ENCODE measurements at places on chromosomes 6 and 20.

DNA sequence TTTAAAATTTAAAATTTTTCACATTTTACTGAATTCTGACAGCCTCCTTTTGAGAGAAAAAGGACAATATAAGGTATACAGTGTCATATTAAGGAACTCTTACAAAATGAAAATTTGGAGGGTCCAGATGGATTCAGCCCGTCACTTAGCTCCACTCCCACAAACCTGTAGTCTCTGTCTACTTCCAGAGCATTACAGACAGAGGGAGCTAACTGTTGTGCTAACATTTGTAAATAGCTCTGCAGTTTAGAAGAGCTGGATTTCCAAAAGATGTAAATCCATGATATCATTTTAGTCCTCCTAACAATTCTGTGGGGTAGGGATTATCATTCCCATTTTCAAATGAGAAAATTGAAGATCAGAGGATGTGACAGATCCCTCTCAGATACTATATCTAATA lies 16.1 kb upstream of the SERINC3 start:
- DNase-seq: no peak

DNA sequence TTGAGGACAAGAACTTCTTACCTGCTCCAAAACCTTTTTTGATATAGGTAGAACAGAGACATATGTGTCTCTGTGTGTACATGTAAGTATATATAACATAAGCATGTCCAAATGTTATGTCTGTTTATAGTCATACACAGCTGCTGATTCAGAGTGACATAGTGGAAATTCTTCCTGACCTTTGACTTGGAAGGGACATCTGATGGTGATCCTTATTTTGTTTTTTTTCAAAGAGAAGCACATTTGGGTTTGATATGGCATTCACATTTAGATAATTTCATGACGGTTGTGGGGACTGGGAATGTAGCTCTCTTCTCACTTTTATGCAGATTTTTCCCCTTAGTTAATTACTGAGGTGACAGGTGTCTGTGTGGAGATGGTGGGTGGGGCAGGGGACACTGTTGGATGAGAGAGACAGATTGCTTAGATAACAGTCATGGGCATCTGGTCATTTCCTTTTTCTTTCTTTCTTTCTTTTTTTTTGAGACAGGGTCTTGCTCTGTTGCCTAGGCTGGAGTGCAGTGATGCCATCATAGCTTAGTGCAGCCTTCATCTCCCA lies 39.0 kb downstream of the FARS2 start:
- DNase-seq: no peak

- peak; percentile 75 for DNase-seq
These were observed 3.8 kb upstream of the E2F1 start for GRCh38 chr20:33689973-33690372.

DNA sequence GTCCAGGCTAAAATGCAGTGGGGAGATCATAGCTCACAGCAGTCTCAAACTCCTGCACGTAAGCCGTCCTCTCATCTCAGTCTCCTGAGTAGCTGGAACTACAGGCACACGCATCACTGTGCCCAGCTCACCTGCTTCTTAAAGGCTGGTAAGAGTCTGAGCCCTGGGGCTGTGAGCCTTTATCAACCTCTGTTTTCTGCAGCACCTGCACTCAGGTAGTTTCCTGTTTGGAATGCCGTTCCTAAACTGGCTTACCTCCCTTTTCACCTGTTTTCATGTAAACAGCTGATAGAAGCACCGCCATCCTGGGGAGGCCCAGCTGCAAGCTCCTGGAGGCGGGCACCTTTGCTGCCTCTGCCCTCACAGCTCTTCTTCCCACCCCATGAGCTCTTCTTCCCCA lies 45.4 kb downstream of the SLC24A3 start:
- DNase-seq: no peak

DNA sequence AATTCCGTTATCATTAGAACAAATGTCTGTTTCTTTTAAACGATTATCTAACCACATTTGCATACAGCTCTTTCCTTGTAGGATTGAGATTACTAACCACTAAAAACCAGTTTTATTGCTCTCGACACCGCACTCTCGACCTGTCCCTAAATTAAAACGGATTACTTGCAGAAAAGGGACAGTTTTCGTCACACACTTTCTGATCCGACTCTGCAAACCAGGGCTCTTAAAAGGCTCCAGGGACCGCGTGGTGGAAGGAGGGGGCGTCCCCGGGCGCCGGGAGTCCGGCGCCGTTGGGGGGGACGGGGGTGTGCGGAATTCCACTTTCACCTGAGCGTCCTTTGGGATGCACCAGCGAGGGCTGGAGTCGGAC lies 731 bp downstream of the MAK start:
- DNase-seq: no peak

DNA sequence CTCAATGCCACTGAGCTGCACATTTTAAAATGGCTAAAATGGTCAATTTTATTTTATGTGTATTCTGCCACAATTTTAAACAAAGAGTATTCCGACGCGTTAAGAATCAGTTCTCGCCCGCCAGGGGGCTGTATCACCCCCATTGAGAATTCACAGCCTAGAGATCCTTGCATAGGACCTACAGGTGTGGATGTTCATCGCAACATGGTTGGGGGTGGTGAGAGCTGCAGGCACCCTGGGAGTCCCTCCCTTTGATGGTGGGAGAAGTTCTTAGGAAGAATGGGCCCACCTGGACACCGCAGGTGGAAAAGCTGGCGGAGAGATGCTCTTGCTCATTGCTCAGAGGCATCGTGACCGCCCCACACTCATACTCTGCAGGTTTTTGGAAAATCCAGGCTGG lies 63.5 kb downstream of the SLC2A10 start:
- DNase-seq: no peak

GRCh38 chr20:10793766-10794165 lies 120.0 kb upstream of the JAG1 start:
- DNase-seq: no peak

- DNase-seq: no peak
These were observed 138.4 kb downstream of the EYA2 start for GRCh38 chr20:47032933-47033578.

- DNase-seq: no peak
These were observed 93.6 kb downstream of the TMEM242 start for GRCh38 chr6:157229713-157230112.

DNA sequence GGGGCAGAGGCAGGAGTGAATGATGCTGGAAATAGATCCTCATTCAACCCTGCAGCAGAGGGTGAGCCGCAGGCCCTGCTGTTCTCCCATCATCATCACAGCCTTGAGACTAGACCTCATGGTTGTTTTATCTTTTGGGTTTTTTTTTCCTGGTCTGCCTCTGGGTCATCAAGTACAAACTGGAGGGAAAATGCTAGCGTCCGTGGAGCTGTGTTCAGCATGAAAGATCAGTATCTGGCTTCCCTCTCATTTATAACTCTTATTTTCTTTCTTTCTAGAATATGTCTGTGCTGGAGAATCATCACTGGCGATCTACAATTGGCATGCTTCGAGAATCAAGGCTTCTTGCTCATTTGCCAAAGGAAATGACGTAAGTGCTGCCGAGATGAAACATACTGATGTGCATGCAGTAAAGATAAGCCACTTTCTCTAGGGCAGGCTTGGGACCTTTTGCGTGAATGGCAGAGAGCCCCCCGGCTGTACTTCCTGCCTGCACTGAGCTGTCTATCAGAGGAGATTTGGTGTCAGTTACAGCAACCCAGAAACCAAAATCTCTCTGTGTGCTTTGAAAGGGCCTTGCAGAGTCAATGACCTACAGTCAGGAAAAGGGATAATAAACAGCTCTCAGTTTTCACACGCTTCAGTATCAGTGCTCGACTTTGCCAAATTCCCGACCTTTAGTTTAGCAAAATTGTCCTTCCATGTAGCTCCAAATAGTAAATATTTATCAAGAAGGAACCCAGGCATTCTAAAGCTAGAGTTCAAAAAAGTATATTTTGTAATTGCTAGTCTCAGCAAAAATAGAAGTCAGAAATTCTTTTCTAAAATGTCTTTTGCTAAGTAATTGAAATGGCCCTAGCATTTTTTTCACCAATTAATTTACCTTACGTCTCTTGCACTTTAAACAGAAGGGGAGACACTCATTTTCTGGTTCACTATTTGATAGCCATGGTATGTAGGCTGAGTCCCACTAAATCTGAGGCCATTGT lies 76.3 kb downstream of the MTFR2 start:
- DNase-seq: no peak

DNA sequence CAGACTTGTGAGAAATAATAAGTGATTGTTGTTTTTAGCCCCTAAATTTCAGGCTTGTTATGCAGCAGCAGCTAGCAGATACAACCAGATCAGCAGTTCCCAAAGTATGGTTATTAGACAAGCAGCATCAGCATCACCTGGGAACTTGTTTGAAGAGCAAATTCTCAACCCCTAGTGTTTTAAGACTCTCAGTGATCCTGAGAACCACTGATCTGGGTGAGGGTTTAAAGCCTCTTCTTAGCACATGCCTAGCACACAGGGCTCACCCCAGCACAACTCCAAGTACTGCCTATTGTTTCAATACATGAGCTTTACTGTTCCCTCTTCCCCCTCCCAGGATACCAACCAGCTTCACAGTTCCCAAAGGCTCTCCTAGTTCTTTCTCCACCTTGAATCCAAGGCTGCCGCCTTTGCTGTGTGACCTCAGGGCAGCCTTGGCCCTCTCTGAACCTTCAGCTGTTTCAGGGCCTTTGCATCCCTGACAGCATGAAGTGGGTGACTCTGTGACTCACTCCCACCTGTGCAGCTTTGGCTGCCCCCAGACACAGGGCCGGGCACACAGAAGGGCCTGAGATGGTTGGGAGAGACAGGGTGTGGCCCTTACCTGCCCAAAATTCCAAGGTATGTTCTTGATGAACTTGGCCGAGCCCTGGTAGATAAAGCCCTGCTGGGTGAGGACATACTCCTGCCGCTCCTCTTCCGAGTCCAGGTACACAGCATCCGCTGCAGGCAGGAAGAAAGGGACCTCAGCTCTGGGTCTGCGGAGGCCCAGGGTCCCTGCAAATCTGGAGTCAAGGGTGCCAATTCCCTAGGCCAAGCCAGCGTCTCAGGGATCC lies 14.5 kb downstream of the TGM2 start:
- no peak for DNase-seq

GRCh38 chr6:132695773-132696172 lies 18.1 kb downstream of the VNN1 start:
- no peak for DNase-seq

- no peak for DNase-seq
These were observed 33.0 kb downstream of the TBX18 start for GRCh38 chr6:84731401-84731800.

DNA sequence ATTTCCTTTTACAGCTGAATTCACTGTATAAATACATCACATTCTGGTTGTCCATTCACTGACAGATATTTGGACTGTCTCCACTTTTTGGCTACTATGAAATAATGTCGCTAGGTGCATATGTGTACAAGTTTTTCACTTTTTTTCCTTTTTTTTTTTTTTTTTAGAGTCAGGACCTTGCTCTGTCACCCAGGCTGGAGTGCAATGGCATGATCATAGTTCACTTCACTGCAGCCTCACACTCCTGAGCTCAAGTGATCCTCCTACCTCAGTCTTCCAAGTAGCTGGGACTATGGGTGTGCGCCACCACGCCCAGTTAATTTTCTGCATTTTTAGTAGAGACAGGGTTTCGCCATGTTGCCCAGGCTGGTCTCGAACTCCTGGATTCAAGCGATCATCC lies 13.3 kb downstream of the CSNK2A1 start:
- DNase-seq: no peak

- DNase-seq: no peak
These were observed 97.1 kb upstream of the CEP85L start for GRCh38 chr6:118748311-118749062.

- no peak for DNase-seq
These were observed 215.1 kb upstream of the TBX18 start for GRCh38 chr6:84979541-84979940.

DNA sequence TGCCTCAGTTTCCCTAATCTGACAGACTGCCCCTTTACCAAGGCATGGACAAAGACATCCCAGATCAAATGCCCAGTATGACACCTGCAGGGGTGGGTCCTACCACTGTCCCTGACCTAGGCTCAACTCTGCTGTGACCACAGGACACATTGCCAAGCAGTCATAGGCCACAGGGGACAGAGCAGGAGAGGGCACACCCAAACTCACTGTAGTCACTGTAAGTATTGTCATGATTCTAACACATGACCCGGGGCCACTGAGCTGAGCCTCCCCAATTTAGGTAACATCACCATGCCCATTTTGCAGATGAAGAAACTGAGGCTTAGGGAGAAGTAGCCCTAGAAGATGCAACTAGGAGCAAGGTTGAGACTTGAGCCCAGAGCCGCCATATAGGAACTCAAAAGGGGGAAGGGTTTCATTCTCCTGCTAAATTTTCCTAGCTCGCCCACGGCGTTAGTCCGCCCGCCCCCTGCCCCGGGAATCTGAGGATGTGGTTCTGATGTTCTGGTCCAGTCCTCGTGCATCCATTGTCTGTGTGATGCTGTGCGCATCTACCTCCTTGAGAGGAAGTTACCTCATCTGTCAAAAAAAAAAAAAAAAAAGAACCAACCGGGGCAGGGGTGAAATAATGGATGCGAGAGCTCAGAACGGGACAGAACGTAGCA lies 44.8 kb downstream of the PMEPA1 start:
- no peak for DNase-seq

DNA sequence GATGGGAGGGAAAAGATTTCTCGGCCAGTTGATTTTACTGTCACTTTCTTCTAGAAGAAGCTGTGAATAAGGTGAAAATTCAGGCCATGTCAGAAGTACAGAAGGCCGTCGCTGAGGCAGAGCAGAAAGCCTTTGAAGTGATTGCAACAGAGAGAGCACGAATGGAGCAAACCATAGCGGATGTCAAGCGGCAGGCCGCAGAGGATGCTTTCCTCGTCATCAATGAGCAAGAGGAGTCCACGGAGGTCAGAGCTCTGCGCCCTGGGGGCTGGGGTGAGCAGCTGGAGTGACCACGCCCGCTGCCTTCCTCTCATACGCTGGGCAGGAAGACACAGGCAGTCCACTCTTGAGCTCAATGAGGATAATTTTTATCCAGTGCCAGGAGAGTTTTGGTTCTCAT lies 21.8 kb upstream of the C20orf144 start:
- no peak for DNase-seq

GRCh38 chr6:42292004-42292740 lies 74.5 kb upstream of the MRPS10 start:
- DNase-seq: no peak

DNA sequence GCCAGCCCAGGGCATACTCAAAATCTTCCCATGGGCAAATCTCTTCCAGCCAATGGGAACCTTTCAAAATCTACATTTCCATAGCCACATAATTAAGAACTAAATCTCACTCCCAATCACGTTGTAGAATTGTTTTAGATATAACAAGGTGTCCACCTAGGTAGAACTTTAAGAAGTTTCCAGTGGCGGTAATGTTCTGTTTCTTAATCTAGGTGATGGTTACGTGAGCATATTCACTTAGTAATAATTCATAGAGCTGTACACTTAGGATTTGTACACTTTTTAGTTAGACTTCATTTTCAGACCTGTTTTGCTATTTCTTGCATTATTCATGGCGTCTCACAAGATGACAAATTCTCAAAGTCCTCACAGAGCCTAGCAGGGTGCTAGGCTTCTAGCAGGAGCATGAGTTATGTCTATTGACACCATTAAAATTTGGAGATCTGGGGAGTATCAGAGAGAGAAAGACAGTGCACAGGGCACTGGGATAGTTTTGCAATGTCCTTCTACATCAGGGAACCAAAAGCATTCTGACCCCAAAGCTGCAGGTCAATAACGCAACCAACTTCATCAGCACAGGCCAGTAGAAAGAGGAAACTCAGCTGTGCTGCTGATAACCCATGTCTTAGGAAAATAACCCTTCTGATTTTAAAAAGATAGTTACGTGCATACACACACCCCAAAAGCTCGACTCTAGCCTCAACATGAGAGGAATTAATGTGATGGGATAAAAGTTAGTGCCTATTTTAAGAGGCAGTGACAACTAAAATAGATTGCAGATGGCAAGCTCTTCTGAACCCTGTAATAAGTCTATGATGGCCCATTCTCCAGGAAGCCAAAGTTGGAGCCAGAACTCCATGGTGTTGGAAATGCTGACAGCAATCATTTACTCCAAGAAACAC lies 518.1 kb upstream of the JARID2 start:
- peak; percentile 38 for DNase-seq
